ENCODE measurements at places on chromosomes 7 and 10. TPM values are rescaled to one million over a fixed set of nuclear protein-coding genes. Genes with fewer than 3 reads are reported as not detected.

DNA sequence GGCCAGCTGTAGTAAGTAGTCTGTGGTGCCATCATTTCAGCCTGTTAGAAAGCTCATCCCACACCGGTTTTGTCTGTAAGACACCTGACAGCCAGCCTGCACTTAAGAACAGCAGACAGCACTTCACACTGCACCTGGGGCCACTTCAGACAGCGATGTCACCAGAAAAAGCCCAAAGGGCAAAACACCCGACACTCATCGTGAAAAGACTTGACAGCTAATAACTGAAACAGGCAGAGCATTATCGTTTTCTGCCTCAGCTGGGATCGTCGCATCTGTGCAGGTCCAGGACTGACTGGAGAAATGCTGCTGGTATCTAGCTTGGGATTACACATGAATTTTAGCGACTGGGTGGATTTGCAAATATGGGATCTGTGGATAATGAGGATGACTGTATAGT is 16.8 kb upstream of the LAT2 start:
- DNase-seq: no peak

GRCh38 chr10:80474597-80474910 is 20.4 kb downstream of the TSPAN14 start:
- DNase-seq: no peak

DNA sequence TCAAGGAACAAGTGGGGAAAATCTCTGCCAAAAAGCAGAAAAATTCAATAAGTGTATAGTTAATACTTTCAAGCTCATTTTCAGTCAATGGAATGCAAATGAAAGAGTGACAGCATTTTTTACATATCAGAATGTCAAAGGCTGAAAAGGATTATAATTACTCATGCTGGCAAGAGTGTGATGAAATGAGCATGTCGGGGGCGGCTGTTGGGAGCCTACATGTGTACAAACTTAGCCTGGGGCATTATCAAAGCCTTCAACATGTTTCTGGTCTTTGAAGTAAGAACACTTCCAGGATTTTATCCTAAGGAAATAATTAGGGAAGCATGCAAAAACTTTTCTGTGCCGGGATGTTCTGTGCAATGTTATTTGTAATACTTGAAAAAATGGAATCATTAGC is 221.7 kb upstream of the LYZL1 start:
- DNase-seq: no peak

GRCh38 chr10:49388161-49388560 is 7.7 kb downstream of the DRGX start:
- no peak for DNase-seq

PDK4 gene
- total RNA-seq: 0.73 TPM

LRRD1 gene
- not detected for total RNA-seq

DNA sequence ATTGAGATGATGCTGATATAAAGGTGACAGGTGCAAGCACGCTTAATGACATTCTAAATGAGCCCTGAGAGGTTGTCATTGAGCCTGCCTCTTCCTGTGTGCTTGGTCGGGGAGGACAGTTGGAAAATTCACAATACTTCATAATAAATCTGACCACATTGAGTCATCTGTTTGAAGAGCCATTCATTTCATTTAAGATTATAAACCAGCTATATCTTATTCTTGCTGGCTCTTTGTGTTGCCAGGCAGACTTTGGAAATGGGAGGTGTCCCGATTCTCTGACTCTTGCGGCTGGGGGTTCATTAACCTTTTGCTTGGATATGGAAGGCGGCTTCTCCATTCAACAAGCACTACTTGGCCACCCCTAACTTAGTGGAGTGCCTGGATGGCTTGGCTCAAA is 198.2 kb downstream of the FANK1 start:
- no peak for DNase-seq

DNA sequence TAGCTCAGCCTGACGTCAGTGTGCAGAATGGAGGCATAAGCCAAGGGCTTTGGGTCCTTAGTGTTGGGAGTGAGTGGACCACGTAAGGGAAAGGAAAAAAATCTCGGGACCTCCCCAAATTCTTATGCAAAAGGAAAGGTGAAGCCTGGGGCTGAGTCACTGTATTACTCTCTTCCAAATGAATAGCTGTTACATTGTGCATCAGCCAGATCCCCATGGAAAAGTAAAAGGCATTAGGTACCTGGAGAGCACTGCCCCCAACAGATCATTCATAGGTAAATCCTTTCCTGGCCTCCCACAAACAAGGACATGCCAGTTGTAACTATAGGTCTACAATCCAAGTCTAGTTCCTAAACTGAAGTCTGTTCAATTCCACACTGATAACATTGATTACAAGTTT is 170.5 kb downstream of the C1GALT1 start:
- DNase-seq: peak; percentile 67

DNA sequence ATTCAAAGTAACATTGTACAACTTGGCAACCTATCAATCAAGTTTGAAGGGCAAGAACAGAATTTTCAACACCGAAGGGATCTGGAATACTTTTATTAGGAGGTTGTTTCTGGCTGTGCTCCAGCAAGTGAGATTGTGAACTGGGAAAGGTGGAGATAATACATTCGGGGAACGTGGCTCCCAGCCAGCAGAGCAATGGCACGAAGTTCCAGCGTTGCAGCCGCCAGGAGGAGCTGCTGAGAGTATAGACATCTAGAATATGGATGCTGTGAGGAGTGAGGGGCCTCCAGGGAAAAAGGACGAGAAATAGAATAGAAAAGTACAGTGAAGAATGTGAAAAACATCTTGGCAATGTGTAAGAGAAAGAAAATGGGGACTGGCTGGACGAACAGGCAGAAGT is 69.5 kb downstream of the TCERG1L start:
- peak; percentile 89 for DNase-seq

DNA sequence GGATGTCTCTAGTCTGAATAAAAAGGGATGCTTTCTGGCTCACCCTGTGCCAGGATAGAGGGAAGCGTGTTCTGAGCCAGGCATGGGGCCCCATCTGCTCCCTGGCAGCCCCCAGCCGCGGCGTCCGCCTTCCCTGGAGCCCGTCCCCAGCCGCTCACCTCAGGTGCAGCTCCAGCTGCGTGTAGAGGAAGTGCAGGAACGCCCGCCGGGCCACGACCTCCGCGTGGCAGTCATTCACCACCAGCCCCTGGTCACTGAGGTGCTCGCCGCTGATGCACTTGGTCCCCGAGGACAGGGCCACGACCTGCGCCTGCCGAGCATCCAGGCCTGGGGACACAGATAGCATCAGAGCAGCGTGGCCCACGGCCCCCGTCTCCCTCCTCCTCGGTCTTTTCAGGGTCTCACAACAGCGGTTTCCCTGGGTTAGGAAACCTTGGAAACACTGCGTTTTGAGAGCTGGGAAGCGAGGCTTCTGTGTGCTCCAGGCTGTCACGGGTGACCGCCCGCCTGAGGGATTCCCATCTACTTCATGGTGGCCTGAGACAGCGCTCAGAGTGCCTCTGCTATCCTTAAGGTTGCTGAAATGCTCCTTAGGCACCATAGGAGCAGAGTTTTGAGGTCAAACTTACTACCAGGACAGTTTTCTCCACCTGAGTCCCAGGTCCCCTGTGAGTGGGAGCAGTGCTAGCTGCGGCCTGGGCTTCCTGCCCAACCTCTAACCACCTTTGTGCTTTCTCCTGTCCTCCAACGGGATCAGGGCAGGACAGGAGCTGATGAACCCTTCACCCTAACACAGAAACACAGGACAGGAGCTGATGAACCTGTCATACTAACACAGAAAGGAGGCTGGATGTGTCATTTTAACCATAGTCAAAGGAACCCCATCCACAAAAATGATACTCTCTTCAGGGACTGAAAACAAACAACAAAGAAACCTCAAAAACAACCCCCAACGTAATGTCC is 186.1 kb downstream of the WDR37 start:
- DNase-seq: no peak

- no peak for DNase-seq
Observed at GRCh38 chr10:114064151-114065048, 20.7 kb downstream of the ADRB1 start.

PLPP4 gene
- total RNA-seq: 13.0 TPM

FFAR4 gene
- total RNA-seq: not detected

DNA sequence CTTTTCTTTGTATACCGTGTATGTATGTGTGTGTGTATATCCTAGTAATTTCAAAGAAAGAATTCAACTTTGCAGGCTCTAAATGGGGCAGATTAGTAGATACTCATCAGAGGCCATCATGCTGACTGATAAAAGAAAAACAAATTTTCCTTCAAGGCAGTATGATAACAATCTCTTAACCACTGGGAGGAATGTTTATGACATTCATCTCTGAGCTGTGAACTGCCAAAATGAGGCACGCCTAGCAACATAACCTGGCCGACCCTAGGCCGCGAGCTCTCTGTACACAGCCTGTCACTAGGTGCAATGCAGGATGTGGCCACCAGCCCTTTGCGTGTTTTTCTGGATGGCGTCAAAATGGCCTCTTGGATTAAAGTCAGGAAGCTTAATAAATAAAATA is 343.7 kb upstream of the GALNT17 start:
- DNase-seq: peak; percentile 38

- no peak for DNase-seq
Observed at GRCh38 chr7:8773518-8773917, 340.1 kb downstream of the NXPH1 start.

GRCh38 chr10:51521605-51522004 is 177.8 kb downstream of the CSTF2T start:
- no peak for DNase-seq

- peak; percentile 88 for DNase-seq
Observed at GRCh38 chr7:97126483-97127171, 9.1 kb downstream of the SDHAF3 start.

- DNase-seq: no peak
Observed at GRCh38 chr10:110414548-110415309, 83.0 kb upstream of the DUSP5 start.

AASS gene
- total RNA-seq: 36.7 TPM

GRCh38 chr7:66758950-66759628 is 18.6 kb downstream of the RABGEF1 start:
- no peak for DNase-seq

DNA sequence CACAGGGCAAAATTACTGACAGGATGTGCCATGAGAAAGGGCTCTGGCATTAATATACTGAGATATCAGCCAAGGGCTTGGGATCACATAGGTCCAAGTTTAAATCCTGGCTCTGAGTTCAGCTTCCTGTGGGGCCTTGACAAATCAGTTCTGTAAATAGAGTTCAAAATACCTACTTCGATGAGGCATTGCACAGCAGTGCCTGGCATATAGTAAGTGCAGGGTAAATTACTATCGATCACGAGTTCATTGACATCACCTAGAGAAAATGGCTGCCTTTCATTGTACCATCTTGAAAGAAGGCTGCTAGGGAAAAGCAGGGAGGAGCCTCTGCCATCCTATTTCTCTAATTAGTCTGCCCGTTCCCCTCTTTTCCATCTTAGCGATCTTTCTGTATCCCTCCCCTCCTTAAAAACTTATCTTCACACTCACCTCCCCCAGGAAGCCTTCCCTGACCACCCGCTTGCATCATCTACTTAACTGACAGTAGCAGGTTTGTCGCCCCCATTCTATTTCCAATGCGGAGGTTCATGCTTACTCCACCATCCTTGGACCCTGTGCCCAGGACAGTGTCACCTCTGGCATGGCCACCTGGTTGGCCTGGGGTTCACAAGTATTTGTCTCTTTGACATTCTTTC is 124.5 kb downstream of the C10orf105 start:
- no peak for DNase-seq

DNA sequence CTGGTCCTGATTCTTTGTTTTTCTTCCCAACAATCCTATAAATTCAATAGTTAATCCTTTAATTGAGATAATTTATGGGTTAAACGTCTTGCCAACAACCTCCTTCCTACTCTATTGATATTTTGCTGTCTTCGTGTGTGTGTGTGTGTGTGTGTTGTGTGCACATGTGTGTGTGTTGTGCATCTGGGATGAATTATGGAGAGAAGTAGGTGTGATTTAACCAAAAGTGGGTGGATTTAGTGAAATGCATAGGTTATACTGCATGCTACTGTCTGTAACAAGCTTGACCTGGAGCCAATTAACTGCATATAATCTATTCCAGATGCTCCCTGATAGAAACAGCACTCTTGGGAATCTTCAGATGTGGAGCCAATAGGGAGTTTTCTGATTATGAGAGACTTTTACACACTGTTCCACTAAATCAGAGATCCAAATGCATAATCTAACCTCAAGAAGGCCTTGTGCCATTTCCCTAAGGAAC is 61.2 kb downstream of the SEMA3D start:
- no peak for DNase-seq

TMEM213 gene
- not detected for total RNA-seq

PRKCQ gene
- 21.0 TPM for total RNA-seq

- DNase-seq: no peak
Observed at GRCh38 chr10:47354165-47354564, 6.0 kb downstream of the RBP3 start.

- no peak for DNase-seq
Observed at GRCh38 chr10:112039823-112040222, 143.7 kb downstream of the GPAM start.
